NCI-H187 treated with DMSO at 0.1 percent for 48 hours (cell line): ENCODE measurements at places on chromosomes 3 and 15.

- DNase-seq = no peak
These were observed 472.2 kb downstream of the MCTP2 start for GRCh38 chr15:94703596-94703995.

- DNase-seq = no peak
These were observed 20.2 kb downstream of the CHST2 start for GRCh38 chr3:143139762-143140161.

DNA sequence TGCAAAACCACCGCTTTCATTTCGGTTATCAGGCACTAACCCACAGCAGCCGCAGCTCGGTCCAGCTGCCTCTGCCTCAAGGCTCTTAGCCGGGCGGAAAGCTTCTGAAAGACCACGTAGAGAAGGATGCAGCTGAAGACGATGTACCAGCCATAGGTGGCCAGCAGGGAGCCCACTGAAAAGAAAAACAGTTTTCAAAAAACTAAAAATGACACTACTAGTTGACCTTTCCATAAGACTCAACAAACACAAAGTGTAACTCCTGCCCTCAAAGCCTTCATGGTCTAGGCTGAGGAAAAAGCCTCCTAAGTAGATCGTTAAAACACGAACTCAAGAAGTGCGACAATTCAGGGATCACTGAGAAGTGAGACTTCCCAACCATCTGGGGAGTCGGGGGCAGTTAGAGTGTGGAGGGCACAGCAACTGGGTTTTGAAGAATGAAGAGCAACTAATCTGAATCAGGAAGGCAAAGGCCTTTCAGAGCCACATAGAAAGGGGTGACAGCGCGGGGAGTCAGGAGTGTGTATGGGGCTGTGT lies 716 bp downstream of the SELENOS start:
- no peak for DNase-seq

DNA sequence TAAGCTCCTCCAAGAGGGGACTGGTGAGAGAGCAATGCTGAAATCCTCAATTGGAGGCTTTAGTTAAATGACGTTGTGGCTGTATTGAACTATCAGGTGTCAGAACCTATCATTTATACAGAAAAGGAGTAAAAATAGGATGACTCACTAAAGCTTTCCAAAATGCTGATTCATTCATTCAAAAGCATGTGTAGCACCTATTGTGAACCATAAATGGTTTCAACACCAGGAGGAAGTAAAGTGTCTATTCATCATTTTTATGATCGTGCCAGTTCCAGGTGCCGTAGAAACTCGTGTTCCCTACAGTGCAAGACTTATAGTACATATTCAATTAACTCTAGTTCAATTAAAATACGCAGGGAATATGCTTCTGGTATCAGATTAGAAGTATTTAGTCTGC lies 66.5 kb upstream of the ARRDC4 start:
- no peak for DNase-seq

DNA sequence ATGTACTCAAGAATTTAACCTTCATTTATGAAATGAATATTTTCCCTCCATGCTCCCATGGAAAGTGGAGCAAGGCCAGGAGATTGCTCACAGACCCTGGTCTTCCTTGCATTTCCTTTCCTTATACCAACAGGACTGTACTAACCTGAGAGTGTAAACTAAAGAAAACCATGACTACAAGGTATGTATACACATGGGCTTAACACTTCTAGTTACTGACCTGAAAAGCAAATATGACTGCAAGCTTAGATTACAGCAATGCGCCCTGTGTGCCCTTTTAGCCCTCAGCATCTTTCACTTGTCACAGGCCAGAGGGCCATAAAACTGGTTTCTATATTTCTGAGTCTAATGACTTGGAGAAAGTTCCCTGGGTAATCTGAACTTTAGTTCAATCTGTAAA lies 52.1 kb downstream of the NEK10 start:
- no peak for DNase-seq

- DNase-seq = no peak
These were observed 10.0 kb upstream of the ELP6 start for GRCh38 chr3:47523310-47524073.

DNA sequence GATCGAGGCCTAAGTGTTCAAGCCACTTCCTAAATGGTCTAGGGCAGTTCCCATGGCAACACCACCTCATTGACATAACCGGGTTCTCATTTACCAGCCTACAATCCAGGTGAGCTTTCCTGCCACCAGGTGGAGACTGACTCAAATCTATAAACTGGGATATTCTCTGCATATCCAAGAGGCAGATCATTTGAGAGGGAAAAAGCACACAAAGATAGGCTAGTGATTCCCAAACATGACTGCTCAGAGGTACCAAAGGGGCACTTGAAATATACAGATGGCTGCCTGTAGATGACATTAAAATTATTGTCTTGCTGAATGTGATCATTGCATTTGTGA lies 141.3 kb upstream of the PROK2 start:
- DNase-seq = peak; percentile 26

DNA sequence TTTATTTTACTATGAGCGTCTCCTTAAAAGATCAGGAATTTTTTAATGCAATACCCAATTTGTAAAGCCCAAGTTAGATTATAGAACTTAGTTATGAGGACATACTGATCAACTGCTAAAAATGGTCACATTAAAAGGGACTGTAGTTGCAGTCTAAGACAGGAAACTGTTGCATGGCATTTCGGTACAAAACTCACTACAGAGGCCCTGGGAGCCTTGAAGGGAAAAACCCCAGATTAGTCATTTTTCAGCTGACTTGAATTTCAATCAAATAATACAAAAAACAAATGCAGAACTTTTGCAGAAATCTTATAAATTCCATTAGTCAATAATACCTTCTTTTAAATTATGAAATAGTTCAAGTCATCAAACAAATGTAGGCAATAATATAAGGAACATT lies 6.9 kb upstream of the PTX3 start:
- no peak for DNase-seq

- DNase-seq = no peak
These were observed 2.6 kb downstream of the ARID3B start for GRCh38 chr15:74543583-74543982.
